HS-27A (cell line): ENCODE measurements at places on chromosomes 6 and 20.

DNA sequence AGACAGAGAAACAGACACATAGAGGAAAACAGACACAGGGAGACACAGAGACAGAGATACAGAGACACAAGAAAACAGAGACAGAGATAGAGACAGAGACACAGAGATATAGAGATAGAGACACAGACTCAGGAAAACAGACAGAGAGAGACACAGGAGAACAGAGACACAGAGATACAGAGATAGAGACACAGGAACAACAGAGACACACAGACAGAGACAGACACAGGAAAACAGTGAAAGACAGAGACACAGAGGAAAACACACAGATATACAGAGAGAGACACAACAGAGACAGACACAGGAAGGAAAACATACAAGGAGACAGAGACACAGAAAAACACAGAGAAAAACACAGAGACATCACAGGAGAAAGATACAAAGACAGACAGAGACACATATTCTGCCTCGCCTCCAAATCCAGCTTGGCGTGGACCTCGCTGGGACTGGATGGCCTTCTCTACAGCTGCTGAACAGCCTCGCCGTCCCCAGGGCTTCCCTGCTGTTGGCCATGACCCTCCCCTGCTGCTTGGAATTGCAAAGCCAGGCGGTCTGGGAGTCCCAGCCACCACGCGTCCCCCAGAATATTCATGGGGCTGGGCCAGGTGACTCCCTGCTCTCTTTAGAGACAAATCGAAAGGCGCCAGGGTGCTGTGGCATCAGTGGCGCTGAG is 36.8 kb downstream of the NTSR1 start:
- no peak for DNase-seq

DNA sequence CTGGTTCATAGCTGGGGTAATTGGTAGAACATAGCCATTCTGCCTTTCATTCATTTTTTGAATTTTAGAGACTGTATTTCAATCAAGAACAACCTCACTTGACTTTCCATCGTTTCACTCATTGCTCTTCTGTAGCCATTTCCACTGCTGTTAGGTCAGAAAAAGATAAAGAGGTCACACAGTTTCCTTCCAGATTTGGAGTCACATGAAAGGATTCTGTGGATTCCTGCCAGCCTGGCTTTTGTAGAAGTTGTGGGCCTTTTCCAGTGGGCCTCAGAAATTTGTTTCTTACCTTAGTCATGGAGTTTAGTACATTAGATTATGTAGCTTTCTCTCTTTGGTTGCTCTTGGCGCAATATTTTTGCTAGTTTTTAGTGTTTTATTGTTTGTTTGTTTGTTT is 157.8 kb downstream of the SASH1 start:
- no peak for DNase-seq

DNA sequence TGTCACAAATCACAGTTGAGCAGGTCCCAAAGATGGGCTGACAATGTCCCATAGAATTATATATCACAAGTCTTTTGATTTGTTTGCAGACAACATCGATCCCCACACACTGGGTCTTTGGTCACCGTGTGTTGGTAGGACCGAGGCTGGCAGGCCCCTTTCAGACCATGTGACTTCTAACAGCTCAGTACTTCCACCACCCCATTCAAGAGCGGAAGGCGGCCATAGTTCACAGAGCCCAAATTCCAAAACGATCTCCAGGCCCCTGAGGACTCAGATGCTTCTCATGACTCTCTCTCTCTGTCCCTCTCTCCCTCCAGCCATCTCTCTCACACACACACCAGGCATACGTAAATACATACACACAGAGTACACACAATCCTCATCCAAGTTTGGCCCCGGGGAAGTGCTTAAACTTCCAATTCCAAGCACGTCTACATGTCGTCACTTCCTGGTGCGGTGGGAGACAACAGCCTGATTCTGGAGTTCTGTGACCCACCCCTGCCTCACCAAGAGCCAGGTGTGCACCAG is 155.9 kb upstream of the INSM1 start:
- DNase-seq, result no peak

GRCh38 chr20:59903621-59904020 is 29.8 kb downstream of the SYCP2 start:
- DNase-seq, result no peak

GRCh38 chr6:149863698-149864577 is at the start of gene LRP11:
Gene LRP11 (minus strand): TSS chr6:149864359. CDS start chr6:149864020, 339 bp downstream.
- DNase-seq, result peak; percentile 64

DNA sequence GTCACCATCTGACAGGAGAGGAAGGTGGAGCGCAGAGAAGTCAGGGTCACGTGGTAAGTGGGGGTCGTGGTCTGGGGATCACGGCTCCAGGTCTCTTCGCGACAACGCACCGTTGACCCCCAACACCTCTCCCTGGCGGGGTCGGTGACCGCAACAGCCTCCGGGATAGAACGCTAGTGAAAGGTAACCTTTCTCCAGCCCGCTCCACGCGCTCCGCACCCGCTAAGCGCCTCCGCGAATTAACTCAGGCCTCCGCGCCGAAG is 600 bp upstream of the SYNJ2 start:
- DNase-seq, result no peak

DNA sequence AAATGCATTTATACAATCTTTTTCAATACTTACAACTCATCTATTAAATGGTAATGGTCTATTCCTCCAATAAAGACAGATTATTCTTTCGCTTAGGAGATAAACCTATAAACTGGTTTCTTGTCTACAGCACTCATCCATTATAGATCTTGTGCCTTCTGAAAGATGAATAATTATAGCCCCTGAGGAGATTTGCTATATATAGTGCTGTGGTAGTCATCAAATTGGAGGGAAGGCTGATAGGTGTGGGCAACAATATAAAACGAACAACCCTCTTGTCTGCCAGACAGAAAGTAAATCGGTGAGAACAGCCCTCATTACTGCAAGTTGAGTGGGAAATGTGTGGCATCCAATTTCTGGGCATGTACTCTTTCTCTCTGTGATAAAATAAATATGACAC is 292.5 kb upstream of the CNR1 start:
- DNase-seq, result no peak

DNA sequence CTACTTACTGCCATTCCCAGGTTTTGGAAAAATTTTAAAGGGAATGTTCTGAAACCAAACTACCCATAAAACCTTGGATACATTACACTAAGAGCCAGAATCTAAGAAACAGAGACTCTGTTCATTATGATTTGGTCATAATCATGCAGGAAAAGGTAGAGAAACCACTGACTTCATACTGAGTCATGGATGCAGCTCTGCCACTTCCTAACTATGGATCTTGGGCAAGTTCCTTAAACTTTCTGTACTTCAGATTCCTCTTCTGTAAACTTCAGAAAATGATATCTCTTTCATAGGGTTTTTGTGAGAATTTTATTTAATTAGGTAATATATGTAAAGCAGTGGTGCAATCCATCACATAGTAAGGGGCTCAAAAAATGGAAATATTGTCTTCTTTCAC is 20.0 kb downstream of the PLA2G7 start:
- DNase-seq, result no peak

DNA sequence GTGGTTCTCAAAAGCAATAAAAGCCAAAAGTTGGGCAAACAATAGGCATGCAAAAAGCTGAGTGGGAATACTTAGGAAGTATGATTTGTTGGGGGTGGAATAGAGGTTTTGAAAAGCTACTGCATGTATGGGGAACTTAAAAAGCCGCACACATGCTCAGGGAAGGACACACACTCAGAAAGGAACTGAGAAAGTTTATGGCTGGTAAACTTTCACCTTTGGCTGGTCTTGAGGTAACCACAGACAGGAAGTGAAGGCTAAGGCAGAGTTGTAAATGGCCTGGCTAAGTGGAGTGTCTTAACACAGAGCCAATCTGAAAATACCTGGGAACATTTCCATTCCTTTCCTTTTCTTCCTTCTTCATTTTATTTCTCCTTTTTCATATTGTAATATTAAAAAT is 134.5 kb upstream of the EXOC2 start:
- DNase-seq, result no peak

DNA sequence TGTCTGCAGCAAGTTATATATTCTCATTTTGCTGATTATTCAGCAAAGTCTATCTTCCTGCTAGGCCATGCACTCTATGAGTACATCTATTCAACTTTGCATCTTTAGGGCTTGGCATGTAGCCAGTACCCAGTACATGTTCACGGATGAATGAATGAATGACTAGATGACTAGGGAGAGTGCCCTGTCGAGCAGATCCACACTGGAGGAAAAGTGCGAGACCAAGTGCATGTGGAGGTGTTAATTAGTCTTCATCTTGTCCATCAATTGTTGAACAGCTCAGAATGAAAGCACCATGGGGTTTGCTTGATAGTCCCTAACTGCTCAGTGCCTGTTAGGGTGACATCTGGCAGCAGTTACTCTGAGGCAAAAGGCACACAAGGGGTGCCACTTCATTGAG is 30.4 kb downstream of the TM9SF4 start:
- no peak for DNase-seq

GRCh38 chr20:12153628-12154027 is 235.9 kb downstream of the BTBD3 start:
- no peak for DNase-seq

DNA sequence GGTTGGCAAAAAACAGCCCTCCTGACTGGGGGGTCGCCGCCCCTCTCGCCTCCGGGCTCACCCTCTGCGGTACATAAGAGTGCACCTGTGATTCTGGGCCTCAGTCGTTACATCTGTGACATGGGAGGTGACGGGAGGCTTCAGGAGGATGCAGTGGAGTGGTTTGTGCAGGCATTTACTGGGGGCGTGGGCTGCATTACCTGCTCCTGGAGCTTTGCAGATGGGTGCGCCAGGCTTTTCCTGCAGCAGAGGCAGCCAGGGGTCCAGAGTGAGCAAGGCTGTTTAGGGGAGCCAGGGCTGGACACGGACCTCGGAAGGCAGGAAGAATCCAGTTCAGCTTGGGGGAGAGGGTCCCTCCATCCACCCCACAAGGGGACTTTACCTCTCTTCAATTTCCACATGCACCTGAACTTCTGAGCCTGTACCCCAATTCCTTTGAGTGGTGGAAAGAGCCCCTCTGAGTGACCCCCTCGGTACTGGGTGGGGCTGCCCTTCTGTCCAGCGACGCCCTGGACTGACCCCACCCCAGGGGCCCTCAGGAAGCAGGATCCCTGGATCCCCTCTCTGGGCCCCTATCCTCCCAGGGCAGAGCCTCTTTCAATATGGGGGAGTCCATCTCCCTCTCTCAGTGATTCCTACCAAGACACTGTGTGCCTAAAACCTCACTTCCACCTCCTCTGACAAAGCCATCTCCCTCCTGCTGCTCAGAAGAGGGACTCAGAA is 134.0 kb downstream of the TAF4 start:
- DNase-seq, result no peak

DNA sequence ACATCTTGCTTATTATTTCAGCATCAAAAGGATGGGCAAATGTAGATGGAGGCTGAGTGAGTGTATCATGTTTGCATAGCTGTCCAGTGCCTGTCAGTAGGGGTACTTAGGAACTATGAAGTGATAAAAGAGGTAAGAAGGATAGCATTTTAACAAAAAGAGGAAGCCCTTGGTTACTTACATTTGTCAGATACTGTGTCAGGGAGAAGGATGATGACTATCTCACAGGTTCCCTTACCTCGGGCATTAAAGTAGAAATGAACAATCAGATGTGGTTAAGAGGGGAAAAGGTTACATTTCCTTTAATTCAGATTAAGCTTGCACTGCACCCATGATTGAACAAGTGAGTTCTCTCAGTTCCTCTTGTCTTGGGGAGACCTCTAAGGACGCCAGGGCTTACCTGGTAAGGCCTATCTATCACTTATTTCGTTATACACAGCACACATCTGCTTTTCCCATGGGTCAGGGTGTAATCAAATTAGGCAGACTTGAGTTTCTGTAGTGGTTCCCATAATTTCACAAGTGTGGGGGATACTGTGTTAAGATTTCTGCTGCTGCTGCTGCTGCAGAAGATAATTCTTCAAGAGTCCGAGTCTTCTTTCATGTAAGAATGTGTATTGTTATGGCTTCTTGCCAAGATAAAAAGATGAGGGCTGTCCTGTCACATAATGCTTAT is 4.5 kb downstream of the FOXO3 start:
- no peak for DNase-seq

GRCh38 chr6:107576852-107577251 is 86.9 kb downstream of the SOBP start:
- DNase-seq, result no peak

DNA sequence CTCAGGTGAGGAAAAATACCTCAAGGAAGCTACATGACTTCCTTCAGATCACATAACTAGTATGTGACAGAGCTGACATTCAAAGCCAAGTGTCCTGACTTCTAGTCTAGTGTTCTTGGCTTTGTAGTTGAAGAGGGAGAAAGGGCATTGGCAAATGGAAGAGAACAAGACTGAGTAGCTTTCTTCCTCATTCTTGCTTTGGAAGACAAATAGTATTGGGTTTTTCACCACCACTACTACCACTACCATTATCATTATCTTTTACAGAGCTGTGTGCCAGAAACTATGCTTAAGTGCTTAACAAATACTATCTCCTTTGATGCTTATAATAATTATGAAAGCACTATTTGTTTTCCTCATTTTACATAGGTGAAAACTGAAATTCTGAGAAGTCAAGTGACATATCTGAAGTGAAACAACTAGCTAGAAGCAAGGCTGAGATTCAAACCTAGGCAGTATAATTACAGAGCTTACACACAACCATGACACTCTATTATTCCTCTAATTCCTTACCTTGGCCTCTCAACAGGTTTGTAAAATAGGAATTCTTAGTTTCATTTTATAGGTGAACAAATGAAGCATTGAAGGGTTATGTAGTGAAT is 6.8 kb downstream of the ACSS2 start:
- no peak for DNase-seq

GRCh38 chr6:105539911-105540310 is 137.0 kb upstream of the PREP start:
- no peak for DNase-seq

GRCh38 chr6:20173833-20174792 is 38.2 kb downstream of the MBOAT1 start:
- no peak for DNase-seq

- DNase-seq, result no peak
Observed at GRCh38 chr6:112016320-112016719, 37.6 kb upstream of the CCN6 start.

GRCh38 chr20:46545077-46545826 is 5.2 kb downstream of the OCSTAMP start:
- no peak for DNase-seq

GRCh38 chr6:21257125-21257524 is 336.4 kb upstream of the SOX4 start:
- DNase-seq, result no peak

GRCh38 chr6:137827977-137828810 is 38.9 kb upstream of the TNFAIP3 start:
- no peak for DNase-seq

- DNase-seq, result no peak
Observed at GRCh38 chr6:74585753-74586152, 620.1 kb downstream of the COL12A1 start.

DNA sequence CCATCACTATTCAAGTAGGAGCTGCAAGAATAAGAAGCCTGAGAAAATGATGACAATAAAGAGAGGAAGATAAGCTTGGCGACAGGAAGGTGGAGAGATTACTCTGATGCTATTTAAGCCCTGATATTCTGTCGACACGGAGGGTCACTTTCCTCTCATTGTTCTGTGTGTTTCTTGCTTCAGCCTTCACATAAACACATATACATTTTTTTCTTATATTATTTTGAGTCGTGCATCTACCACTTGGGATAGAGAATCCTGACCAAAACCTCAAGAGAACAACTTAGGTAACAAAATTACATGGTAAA is 10.5 kb downstream of the PTCHD4 start:
- no peak for DNase-seq

GRCh38 chr6:113128661-113129060 is 728.5 kb upstream of the MARCKS start:
- no peak for DNase-seq

- DNase-seq, result no peak
Observed at GRCh38 chr6:111534231-111534751, 51.3 kb upstream of the REV3L start.

- no peak for DNase-seq
Observed at GRCh38 chr6:53358440-53359094, 9.8 kb upstream of the ELOVL5 start.
